Activated naive CD8-positive, alpha-beta T cell treated with anti-CD3 and anti-CD28 coated beads, Interleukin-2, amount 10 ng/mL, durations not matched to agents 7 days and 5 days (primary cell): ENCODE measurements at places on chromosomes 5 and 9. TPM values are rescaled to one million over a fixed set of nuclear protein-coding genes. Genes with fewer than 3 reads are reported as not detected.

DNA sequence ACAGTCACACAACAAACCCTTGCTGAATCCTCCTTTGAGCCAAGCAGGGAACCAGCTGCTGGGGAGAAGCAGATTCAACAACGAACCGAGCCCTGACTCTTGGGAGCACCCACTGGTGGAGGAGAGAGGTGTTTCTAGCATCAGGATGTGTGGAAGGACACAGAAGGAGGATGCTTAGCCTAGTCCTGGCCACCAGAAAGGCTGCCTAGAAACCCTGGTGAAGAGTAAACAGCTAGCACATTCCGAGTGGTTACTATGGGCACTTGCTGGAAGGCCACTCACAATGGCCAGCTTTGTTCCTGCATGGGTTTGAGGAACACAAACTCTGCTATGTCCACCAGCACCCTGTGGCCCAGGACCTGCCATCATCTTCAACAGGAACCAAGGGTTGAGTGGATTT, 1.8 kb downstream of the TIFAB start:
- H3K4me3 ChIP-seq = no peak overlapping the region
- no peak overlapping the region for H3K27ac ChIP-seq
- no peak for DNase-seq

Gene LCN10
- total RNA-seq = 1.0 TPM

Gene TAF11L5
- total RNA-seq = not detected

DNA sequence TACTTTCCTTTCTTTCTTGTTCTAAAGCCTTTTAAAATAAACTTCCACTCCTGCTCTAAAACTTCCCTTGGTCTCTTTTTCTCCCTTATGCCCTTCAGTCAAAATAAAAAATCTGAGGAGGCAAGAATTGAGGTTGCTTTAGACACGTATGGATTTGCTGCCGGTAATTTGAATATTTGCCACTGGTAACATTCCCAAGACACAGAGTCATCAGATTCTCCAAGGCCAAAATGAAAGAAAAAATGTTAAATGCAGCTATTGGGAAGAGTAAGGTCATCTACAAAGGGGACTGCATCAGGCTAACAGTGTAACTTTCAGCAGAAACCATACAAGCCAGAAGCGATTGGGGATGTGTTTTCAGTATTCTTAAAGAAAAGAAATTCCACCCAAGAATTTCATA, 311.1 kb downstream of the CDH18 start:
- H3K36me3 ChIP-seq = no peaks in the 10 kb centered on the region
- no peaks in the 10 kb centered on the region for H3K27me3 ChIP-seq
- H3K4me1 ChIP-seq = no peaks in the 10 kb centered on the region
- no peak overlapping the region for H3K4me3 ChIP-seq
- no peak overlapping the region for H3K27ac ChIP-seq

Gene TPPP
- total RNA-seq = 0.40 TPM

Gene CSF2
- 1.4 TPM for total RNA-seq
